ENCODE measurements at places on chromosomes 6 and 20. TPM values are rescaled to one million over a fixed set of nuclear protein-coding genes. Genes with fewer than 3 reads are reported as not detected.

CCR6 gene
- total RNA-seq: not detected

KCNB1 gene
- 0.79 TPM for total RNA-seq

DNA sequence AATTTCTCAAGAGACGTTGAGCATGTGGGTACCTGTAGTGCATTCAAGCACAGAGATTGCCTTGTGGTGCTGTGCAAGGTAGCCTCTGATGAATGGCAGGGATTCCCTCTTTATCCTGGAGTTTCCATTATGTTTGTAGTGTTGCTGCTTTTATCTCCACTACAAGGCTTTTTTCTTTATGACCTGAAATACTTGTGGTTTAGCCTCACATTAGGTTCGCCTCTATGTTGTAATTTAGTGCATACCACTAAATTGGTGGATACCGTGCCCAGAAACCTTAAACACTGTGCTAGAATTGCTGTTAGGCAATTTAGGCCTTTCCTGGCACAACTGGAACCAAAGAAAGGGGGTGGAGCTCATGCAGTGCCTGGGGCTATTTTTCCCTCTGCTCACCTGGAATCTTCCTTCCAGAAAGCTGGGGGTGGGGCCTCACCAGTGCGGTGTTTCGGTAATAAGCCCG is 76.8 kb downstream of the NCOA7 start:
- DNase-seq: peak; percentile 47
- no peaks in the 10 kb centered on the region for H3K36me3 ChIP-seq
- H3K27ac ChIP-seq: 0 out of 2 replicates have a peak overlapping the region, but pooled peaks have one; percentile 15
- H3K27me3 ChIP-seq: no peaks in the 10 kb centered on the region
- no peak overlapping the region for H3K4me3 ChIP-seq

GRCh38 chr6:147418523-147418922 is 90.0 kb upstream of the SAMD5 start:
- no peaks in the 10 kb centered on the region for H3K4me1 ChIP-seq
- H3K4me3 ChIP-seq: no peak overlapping the region
- no peak overlapping the region for H3K27ac ChIP-seq
- no peaks in the 10 kb centered on the region for H3K36me3 ChIP-seq
- no peaks in the 10 kb centered on the region for H3K27me3 ChIP-seq

DNA sequence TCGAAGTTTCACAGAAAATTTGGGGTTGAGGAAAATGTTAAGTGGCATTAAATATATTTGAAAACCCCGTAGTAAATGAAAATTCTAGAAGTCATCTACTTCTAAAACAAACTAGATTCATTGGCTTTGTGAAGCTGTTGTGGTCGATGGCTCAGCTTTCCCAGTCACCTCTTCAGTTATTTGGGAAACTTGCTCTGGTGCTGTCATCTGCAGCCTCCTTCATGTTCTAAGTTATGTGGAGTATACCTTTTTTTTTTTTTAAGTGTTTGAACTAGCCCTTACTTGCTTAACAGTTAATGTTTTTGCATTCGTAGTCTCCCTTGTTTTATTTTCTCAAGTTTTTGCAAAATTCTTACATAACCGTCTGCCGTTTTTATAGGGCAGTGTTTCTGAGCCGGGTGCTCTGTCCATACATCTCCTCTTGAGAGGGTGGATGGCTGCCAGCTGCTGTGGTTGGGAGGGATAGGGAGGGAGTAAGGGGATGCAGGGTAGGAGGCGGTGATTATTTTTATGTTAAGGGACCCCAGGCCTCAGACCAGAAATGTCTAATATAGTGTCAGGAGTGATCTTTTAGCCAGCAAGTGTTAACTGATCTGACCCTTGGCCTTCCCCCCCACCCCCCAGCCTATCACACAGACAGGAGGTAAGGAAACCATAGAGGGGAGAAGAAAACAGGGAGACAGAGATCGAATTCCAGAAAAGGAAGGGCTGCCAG is 7.1 kb downstream of the RREB1 start:
- peaks cover 24% of the 10 kb centered on the region for H3K4me1 ChIP-seq
- DNase-seq: no peak
- no peak overlapping the region for H3K4me3 ChIP-seq

GRCh38 chr20:3042625-3043024 is 797 bp upstream of the GNRH2 start:
- H3K36me3 ChIP-seq: peaks cover 3% of the 10 kb centered on the region
- no peak for DNase-seq
- no peaks in the 10 kb centered on the region for H3K27me3 ChIP-seq
- peaks cover 26% of the 10 kb centered on the region for H3K4me1 ChIP-seq
- no peak overlapping the region for H3K4me3 ChIP-seq

DNA sequence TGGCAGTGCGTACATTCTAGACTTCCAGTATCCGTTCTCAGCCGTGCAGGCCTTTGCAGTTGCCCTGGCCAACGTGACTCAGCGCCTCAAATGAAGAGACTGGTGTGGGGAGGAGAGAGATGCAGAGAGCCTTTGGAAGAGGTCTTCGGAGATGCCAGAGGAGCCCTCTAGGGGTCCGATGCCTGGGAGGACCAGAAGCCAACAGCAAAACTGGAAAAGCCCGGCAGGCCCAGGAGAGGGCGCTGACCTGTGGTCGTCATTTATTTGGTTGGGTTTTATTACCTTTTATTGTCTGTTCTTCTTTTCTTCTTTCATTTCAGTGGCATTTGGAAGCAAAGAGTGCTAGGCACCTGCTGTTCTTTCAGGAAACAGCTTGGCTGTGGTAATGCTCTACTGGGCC is 53.3 kb upstream of the TMEM181 start:
- H3K27ac ChIP-seq: no peak overlapping the region
- H3K4me1 ChIP-seq: no peaks in the 10 kb centered on the region
- no peak overlapping the region for H3K4me3 ChIP-seq
- peaks cover 6% of the 10 kb centered on the region for H3K36me3 ChIP-seq
- DNase-seq: no peak

All from HCT116 (cell line).